ENCODE measurements at places on chromosomes 12 and 14. TPM values are rescaled to one million over a fixed set of nuclear protein-coding genes. Genes with fewer than 3 reads are reported as not detected.

DNA sequence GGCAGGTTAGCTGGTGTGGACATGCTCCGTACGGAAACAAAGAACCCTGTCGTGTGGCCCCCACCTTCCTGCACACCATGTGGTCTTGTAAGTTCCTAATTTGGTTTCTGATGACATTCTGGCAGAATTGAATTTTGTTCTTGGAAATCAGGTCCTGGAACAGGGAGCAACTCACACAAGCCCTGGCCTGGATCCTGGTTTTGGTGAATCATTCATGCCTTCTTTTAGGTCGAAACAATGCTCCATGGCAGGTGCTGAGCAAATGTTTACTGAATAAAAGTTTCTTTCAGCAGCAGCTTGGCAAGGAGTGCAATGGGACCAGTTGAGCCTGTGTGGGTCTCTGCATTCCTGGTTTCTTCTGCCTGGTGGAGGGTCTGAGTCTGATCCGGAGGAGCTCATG, 978.4 kb downstream of the BCL11B start:
- no peak overlapping the region for H3K4me3 ChIP-seq
- no peak overlapping the region for H3K27ac ChIP-seq
- H3K27me3 ChIP-seq = no peaks in the 10 kb centered on the region
- DNase-seq = no peak
- H3K36me3 ChIP-seq = no peaks in the 10 kb centered on the region
- no peaks in the 10 kb centered on the region for H3K4me1 ChIP-seq

GRCh38 chr14:92687681-92688433, 60.6 kb downstream of the LGMN start:
- peaks cover 17% of the 10 kb centered on the region for H3K4me1 ChIP-seq
- peak; percentile 49 for DNase-seq
- H3K4me3 ChIP-seq = no peak overlapping the region
- peaks cover 14% of the 10 kb centered on the region for H3K36me3 ChIP-seq
- no peaks in the 10 kb centered on the region for H3K27me3 ChIP-seq
- no peak overlapping the region for H3K27ac ChIP-seq

GRCh38 chr12:16756833-16757555, 151.0 kb upstream of the LMO3 start:
- H3K4me1 ChIP-seq = no peaks in the 10 kb centered on the region
- DNase-seq = no peak
- H3K27ac ChIP-seq = no peak overlapping the region
- no peaks in the 10 kb centered on the region for H3K27me3 ChIP-seq
- no peaks in the 10 kb centered on the region for H3K36me3 ChIP-seq
- no peak overlapping the region for H3K4me3 ChIP-seq

FLVCR2 gene
- 8.8 TPM for polyA plus RNA-seq

GRCh38 chr12:53193985-53194716, 12.9 kb downstream of the ITGB7 start:
- no peak overlapping the region for H3K4me3 ChIP-seq
- peaks cover 4% of the 10 kb centered on the region for H3K4me1 ChIP-seq
- no peaks in the 10 kb centered on the region for H3K36me3 ChIP-seq
- no peak overlapping the region for H3K27ac ChIP-seq
- H3K27me3 ChIP-seq = no peaks in the 10 kb centered on the region

DNA sequence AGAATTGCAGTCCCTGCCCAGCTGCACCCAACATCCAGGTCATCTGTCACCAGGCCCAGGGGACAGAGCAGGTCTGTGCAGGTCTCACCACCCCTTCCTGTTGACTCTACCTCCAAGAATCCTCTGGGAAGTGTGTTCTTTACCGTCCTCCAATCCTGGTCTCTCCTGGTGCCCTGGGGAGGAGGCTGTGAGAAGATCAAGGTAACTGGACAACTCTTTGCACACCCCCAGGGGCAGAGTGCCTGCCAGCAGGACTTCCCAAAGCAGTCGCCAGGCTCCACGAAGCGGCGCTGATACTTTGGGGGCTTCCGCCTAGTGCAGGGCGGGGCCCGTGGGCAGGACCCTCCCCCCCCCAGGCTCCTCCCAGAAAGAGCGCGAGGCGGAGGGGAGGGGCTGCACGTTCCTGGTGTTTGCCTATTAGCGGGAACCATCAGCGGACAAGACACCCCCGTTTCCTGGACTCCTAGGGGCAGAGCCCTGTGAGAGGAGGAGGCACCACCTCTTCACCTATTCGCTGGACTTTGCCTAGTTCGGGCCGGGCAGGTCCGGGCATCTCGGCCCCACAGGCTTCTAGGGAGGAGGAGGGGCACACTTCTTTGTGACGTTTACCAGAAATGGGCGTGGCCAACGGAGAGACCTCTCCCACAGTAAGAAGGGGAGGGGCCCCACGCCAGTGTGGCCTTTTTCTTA, 918.0 kb downstream of the AACS start:
- no peaks in the 10 kb centered on the region for H3K4me1 ChIP-seq
- no peak overlapping the region for H3K4me3 ChIP-seq
- no peaks in the 10 kb centered on the region for H3K36me3 ChIP-seq
- no peak for DNase-seq

DNA sequence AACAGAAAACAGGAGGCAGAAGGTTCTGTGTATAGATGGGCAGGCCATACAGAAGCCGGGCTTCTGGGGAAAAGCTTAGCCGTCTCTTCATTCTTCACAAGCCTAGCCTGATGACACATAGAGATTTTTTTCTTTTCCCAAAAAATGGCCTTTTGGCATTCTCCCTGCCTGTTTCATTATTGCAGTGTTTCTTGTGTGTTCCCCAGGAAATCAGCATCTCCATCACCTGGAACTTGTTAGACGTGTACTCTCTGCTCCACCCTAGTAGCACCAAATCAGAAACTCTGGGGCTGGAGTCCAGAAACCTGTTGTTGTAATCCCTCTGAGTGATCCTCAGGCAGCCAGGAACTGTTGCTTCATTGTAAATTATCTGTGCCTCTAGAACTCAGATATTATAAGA, 388.1 kb downstream of the CCDC91 start:
- H3K4me3 ChIP-seq = no peak overlapping the region
- no peak overlapping the region for H3K27ac ChIP-seq
- no peaks in the 10 kb centered on the region for H3K27me3 ChIP-seq
- no peaks in the 10 kb centered on the region for H3K36me3 ChIP-seq
- no peaks in the 10 kb centered on the region for H3K4me1 ChIP-seq

- no peak overlapping the region for H3K4me3 ChIP-seq
- H3K27ac ChIP-seq = no peak overlapping the region
- H3K36me3 ChIP-seq = no peaks in the 10 kb centered on the region
- H3K4me1 ChIP-seq = no peaks in the 10 kb centered on the region
- no peak for DNase-seq
Measured at GRCh38 chr12:51792417-51792816, 56.1 kb downstream of the FIGNL2 start.

DNA sequence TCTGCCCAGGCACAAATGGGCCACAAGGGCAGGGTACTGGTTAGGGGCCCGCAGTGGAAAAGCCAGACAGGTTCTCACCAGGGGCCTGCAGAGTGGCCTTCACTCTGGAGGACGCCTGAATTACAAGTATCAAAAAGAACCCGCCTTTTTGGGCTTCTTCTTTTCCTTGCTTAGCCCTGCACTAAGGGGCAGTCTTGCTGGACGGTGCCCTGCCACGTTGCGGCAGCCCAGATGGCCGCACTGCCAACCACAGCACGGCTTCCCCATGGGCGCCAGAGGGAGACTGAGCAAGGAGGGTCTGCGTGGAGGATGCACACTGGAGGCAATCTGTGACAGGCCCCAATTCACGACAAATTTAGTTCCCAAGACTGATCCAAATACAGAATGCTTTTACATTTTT, 18.3 kb upstream of the CDK2AP1 start:
- DNase-seq = no peak
- peaks cover 32% of the 10 kb centered on the region for H3K36me3 ChIP-seq
- H3K4me1 ChIP-seq = no peaks in the 10 kb centered on the region
- H3K27me3 ChIP-seq = no peaks in the 10 kb centered on the region
- no peak overlapping the region for H3K27ac ChIP-seq

DNA sequence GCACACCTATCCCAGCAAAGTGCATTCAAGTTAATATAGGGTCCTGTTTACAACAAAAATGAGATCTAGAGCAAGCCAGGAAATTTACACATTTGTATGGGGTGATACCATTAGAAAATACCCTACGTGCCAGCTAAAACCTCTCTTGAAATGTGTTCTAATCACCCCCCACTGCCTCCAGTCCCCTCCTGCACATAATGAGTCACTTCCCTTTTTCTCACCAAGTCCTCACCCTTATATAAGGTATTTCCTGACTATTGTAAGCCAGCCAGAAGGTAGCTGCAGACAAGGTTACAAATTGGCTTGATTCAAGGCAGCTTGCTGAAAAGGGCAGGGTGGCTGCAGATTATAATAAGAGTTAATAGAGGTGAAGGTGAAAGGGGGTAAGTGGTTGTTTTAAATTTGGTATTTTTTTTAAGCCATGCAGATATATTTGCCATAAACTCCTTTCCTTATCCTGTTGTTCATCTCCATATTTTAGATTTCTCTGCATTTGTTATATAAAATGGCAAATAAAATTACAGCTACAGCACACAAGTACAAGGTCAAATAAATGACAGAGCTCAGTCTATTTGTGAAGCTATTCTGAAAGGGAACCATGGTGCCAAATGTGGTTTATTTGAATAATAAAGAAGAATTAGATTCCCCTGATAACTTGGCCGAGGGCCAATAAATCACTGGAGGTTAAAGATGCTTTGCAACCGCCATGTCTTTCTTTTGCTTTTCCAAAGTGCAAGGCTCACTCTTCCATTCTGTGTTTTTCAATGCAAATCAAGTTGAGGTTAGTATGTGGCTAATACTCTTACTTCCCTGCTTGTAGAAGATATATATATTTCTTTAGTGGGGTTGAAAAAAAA, 385.9 kb downstream of the EGLN3 start:
- H3K4me1 ChIP-seq = peaks cover 31% of the 10 kb centered on the region
- H3K27me3 ChIP-seq = no peaks in the 10 kb centered on the region
- DNase-seq = no peak
- no peak overlapping the region for H3K4me3 ChIP-seq
- H3K36me3 ChIP-seq = no peaks in the 10 kb centered on the region
- H3K27ac ChIP-seq = no peak overlapping the region

Data from adrenal gland (tissue), 19 donors.